ENCODE measurements at places on chromosomes 1 and 21.
A peak's percentile ranks its signal among the peaks of the same experiment; 100 is the strongest.

- no peak for DNase-seq
These were observed 11.4 kb upstream of the PRMT2 start for GRCh38 chr21:46624050-46624449.

- DNase-seq: no peak
These were observed 26.3 kb downstream of the ITSN1 start for GRCh38 chr21:33668620-33669019.

- no peak for DNase-seq
These were observed 84.3 kb downstream of the DIRAS3 start for GRCh38 chr1:67965995-67966665.

GRCh38 chr1:219041141-219041540 is 132.5 kb upstream of the LYPLAL1 start:
- no peak for DNase-seq

- peak; percentile 31 for DNase-seq
These were observed 1.5 kb downstream of the XPR1 start for GRCh38 chr1:180633057-180634056.

GRCh38 chr1:5408401-5408800 is 583.8 kb downstream of the NPHP4 start:
- DNase-seq: no peak

DNA sequence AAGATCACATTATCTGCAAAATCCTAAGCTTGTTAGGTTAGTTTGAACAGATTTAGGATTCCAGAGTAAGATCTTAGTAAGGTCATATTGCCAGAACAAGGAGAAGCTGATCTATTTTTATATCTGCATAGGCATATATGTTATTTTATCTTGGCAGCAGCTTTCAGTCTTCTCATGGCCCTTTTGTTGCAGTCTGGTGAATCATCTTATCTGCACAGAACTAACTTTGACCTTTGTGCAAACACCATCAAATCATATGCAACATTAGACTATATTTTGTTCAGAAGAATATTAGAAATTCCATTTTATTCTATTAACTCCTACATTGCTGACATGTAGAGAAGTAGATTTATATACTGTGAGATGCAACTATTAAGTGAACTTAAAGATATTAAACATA is 107.3 kb downstream of the CLEC20A start:
- peak; percentile 77 for DNase-seq

- DNase-seq: no peak
These were observed 169.5 kb upstream of the GALNT2 start for GRCh38 chr1:229897501-229897900.

DNA sequence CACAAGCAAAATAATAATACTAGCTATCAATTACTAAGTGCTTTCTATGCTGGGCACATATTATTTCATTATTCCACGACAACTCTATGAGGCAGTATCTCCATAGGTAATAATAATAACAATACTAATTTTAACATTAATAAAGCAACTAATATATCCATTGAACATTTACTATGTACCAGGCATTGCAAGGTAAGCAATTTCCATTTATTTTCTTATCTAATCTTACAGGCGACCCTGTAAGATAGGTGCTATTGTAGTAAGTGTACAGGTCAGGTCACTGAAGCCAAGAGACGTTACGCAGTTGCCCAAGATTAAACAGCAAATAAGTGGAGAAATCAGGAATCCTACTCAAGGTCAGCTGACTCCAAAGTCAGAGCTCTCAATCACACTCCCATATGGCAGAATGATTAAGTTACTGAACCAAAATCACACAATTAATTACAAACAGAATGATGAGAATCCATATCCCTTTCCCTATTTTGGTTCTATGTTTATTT is 198.4 kb downstream of the SLC45A1 start:
- no peak for DNase-seq

GRCh38 chr1:59553371-59553770 is 256.5 kb downstream of the FGGY start:
- DNase-seq: peak; percentile 68

DNA sequence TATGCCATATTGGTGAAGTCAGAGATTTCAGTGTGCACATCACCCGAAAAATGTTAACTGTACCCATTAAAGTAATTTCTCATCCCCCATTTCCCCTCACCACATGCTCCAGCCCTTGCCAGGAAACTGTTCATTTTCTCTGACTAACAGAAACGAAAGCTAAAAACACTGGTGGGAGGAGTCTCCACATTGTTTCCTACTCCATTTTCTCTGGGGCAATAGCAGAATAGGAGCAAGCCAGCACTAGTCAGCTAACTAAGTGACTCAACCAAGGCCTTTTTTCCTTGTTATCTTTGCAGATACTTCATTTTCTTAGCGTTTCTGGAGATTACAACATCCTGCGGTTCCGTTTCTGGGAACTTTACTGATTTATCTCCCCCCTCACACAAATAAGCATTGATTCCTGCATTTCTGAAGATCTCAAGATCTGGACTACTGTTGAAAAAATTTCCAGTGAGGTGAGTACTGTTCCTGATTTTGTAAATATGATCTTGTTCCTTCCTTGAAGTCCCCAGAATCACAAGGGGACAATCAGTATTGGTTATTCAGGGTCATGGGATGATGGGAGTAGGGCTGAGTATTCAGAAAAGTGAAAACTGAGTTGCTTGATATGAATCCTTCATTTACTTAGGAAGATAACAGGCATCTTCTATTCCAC is at the start of gene IFI16:
IFI16 (plus strand) TSS at position 204 of the 658 bp plus-strand sequence. CDS start 4,774 bp downstream, outside the sequence.
- peak; percentile 87 for DNase-seq

DNA sequence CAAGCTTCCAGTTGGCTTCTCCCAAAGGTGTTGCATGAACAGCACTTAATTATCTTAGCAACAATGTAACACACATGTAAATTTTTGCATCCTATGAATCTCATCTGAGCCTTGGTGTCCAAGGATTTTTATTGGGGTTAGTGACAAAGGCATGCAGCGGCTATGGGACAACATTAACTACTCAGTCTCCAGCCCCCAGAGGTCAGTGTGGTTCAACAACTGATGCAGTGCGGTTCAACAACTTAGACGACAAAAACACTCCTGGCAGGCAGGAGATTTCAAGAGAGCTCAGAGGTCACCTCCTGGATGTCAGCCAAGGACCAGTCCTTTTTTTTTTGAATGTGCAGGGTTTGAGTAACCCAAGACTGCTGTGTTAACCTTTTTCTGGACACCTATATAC is 77.5 kb upstream of the HMCN1 start:
- no peak for DNase-seq

DNA sequence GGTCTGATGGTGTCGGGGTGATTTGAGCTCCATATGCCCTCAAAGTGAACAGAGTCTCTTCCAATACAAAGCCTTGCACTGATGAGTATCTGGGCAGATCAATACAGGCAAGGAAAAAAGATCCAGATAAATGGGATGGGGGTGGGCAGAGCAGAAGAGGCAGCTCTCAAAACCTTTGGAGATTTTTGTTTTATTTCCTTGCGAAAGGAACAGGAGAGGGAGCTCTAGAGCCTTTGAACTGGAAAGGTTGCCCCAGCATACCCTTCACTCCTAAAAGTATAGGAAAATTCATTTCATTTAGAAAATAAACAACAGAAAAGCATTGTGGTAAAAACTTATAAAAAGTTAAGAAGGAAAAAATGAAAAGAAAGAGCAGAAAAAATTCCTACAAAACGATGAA is 31.4 kb upstream of the OLIG2 start:
- DNase-seq: no peak

- no peak for DNase-seq
These were observed 22.9 kb downstream of the DYRK1A start for GRCh38 chr21:37389456-37389855.

- no peak for DNase-seq
These were observed 37.2 kb downstream of the DSCAM start for GRCh38 chr21:40809673-40810197.

DNA sequence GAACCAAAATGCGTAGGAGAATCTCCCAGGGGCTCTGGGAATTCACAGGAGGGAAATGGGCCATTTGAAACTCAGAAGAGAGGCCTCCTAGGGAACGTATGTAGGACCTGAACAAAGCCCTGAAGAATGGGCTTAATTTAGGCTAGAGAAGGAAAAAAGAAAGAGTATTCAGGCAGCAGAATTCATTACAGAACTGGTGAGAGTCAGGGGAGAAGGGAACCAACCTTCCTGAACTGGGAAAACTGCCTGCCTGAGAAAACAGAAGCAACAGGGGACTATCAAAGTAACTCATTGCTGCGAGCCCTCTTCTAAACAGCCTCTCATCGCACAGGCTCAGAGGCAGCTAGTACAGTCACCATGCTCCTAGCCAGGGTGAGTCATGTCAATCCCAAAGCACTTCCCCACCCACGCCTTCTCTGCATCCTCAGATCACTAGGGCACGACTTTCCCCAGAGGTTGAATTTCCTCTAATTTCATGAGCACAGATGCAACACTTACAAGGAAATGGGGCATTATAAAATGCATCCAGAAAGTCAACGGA is 98.1 kb downstream of the ADSS2 start:
- peak; percentile 60 for DNase-seq

Measured in umbilical cord (tissue), 2 donors.